ENCODE measurements at places on chromosomes 2 and 18.

DNA sequence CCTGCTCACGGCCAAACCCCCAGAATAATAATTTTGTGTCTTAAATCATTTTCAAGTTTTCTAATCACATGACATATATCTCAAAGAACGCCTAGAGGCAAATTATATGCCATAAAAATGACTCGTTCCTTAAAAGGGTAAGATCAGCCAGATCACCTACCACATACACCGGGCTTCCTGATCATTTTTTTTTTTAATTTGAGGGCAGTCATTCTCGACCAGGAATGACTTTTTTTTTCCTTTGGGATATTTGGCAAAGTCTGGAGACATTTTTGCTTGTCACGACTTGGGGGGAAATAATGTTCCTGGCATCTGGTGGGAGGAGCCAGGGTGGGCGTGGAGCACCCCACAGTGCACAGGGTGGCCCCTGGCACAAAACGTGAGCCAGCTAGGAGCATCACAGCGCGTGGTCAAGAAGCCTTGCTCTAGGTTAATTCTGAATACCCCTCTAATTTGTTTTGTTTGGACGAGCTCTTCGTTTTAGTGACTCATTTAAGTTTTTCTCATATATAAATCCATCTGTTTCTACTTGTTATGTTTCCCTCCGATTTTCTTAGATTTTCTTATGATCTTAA is 94.9 kb downstream of the TWIST2 start:
- DNase-seq = no peak

DNA sequence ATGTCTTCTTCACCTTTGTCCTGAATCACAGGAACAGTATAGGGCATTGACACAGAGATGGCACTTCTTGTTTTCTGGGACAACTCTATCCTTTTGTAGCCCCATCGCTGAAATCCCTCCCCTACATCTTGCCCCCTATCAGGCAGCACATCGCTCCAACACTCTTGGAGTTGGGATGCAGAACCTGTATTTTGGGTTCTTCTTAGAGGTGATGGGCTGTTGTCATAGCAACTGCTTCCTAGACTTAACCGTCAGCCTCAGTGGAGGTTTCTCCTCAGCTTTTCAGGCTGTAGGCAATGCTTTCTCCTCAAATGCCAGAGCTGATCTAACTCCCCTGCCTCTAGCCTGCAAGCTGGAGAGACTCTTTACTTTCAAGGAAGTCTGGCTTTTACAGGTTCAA is 99.9 kb upstream of the SPRED2 start:
- no peak for DNase-seq

- no peak for DNase-seq
Measured at GRCh38 chr18:47407736-47408135, 156.3 kb upstream of the SKOR2 start.

GRCh38 chr2:9703701-9704221 is 73.0 kb upstream of the YWHAQ start:
- DNase-seq = peak; percentile 7

- no peak for DNase-seq
Measured at GRCh38 chr2:120854766-120855530, 119.3 kb downstream of the GLI2 start.

DNA sequence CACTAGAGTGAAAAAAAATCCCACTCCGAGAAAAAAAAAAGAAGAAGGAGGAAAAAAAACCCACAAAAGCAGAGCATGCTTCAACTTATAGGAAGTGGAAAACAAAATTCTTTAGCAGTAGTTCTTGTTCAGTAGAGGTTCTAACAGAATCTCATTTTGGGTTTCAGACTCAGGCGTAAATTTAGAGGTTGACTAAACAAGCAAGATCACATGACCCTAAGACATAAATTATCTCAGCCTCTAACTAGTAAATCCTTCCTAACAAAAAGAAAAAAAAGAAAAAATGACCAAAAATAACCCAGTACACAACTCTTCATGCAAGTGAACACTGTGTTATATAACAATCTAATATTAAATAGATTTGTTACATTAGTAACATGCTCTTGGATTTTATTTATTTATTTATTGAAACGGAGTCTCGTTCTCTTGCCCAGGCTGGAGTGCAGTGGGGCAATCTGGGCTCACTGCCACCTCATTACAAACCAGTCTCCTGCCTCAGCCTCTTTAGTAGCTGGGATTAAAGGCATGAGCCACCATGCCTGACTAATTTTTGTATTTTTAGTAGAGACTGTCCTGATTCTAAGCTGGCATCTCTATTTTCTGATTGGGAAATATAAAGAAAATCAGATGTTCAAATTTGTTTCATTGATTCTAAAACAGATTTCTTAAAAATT is 35.4 kb downstream of the PPP4R3B start:
- no peak for DNase-seq

DNA sequence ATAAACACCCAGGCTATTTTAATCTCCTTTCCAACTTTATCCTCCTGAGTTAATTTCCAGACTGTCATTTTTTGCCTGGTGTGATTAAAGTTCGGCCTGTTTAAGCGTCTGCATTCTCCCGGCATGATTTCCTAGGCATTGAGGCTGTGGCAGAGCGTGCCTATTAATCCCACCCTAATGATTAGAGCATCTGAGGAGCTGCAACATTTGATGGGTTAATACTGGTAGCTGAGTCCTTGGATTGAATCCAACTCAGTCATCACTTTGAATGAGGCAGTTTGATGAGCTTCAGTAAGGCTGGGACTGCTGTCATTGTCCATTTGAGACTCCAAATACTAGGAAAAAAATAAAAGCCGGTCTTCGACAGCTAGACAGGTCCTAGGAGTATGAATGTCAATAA is 882.5 kb downstream of the SLC4A3 start:
- no peak for DNase-seq

DNA sequence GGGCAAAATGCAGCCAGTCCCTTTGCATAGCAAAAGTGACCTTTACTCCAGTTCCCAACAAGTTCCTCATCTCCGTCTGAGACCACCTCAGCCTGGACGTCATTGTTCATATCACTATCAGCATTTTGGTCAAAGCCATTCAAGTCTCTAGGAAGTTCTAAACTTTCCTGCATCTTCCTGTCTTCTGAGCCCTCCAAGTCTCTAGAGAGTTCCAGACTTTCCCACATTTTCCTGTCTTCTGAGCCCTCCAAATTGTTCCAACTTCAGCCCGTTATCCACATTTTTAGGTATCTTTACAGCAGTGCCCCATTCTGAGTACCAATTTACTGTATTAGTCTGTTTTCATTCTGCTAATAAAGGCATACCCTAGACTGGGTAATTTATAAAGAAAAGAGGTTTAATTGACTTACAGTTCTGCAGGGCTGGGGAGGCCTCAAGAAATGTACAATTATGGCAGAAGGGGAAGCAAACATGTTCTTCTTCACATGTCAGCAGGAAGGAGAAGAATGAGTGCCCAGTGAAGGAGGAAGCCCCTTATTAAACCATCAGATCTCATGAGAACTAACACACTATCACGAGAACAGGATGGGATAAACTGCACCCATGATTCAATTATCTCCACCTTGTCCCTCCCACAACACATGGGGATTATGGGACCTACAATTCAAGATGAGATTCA is 123.7 kb downstream of the MYCN start:
- DNase-seq = no peak

DNA sequence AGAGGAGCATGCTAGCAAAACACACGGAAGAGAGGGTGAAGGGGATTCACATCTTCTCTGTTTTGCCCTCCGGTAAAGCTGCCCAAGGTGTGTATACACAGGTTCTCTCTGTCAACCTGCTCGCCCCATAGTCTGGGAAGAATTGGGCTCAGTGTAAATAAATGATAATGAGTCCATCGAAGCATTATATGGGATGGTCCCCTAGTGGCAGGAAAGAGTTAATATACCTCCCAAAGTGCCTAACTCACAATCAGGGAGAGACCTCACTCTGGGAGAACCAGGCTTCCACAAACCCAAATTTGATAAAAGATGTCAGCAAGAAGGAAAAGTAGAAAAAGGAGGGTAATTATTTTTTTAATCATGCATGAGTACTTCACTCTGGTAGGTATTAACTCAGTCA is 262.2 kb upstream of the ZNF521 start:
- no peak for DNase-seq

GRCh38 chr2:36406296-36406695 is 50.7 kb downstream of the CRIM1 start:
- DNase-seq = no peak

DNA sequence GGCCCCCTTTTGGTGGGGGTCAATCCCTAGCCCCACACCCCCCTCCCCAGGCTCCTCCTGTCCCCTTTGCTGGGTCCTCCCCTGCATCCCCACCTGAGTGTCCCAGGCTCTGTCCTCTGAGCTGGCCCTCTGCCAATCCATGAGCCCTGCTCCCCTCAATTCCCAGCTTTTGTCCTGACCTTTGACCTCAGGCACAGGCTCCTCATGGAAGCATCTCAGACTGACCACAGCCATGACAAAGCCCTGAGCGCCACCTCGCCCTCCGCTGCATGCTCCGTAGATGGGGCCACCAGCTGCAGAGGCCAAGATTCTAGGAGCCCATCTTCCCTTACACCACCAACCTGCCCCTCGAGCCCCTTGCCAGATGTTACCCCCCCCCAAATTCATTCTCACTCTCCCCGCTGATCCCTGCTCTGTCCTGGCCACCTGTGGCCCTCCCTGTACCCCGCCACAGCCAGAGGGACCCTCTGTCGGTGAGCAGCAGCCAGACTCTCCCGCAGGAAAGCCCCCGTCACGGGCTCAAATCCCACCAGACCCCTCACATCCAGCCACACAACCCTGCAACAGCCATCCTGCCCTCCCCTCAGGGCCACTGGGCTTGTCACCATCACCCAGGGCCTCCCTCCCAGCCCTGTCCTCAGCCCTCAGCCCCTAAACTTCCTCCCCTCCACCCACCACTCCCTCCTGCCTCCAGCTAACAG is 206.0 kb downstream of the MGAT5 start:
- no peak for DNase-seq

GRCh38 chr2:96136129-96136720 is 2.1 kb downstream of the ASTL start:
- DNase-seq = no peak

DNA sequence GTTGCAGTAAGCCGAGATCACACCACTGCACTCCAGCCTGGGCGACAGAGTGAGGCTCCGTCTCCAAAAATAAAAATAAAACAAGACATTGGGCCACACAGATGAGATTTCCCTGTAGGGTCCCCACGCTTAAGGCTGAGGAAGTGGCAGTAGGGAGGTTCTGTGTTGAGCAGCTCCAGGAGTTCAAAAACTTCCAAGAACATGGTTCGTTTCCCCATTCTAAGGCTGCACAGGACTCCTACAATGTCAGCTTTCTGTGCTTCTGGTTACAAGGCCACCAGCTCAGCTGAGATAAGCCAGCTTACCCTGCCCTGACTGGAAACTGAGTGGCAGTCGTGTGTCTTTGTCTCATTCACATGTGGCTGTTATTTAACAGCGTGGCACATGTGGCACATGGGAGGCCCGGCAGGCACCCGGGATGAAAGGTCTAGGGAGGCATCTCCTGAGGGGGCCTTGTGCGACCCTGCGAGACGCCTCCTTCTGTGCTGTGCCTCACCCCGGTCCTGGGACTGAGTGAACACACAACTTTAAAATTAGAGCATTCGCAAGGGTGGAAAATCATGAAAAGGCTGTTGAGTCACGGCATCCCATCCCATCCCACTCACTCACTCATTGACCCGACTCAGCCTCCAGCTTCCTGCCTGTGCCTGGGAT is 7.7 kb downstream of the ITGB1BP1 start:
- DNase-seq = no peak

DNA sequence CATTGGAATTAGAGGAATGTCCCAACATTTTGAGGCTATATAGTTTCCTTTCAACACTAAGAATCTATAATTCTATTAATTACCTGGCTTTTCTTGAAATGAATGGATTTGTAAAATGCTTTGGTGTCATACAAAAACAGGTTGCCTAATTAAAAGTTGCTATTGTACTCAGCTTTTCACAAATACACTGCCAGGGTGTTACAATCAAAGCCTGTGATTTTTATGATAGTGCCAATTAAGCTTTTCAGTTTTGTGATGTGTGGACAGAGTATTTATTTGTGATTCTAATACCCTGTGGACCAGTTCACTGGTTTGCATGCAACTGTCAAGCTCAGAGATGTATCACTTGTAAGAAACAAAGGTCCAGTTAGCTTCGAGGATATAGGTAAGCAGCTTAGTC is 71.8 kb downstream of the NAB1 start:
- no peak for DNase-seq

DNA sequence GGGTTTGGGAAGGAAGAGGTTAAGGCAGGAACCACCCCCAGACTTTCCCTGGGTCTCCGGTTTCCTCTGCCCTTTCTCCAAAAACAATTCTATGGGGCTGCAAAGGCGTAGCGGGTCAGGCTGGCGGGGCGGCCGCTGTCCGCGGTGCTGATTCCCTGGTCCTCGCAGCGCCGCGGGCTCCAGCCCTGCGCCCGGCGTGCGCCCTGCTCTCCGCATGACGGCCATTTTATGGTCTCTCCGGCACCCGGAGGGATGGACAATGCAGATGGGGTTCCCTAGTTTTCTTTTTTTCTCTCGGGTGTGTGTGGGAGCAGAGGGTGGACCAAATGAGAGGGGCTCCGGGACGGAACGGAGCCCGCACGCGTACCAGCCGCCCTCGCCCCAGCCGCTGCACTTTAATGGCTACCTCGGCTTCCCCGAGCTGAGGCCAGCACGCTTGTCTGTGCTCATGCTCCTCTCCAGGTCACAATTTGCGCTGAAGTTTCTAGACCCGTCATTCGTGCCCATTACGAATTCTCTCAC is 1.6 kb downstream of the ST8SIA3 start:
- DNase-seq = no peak
